Epithelial cell of proximal tubule (primary cell): ENCODE measurements at places on chromosomes 7 and 10.

DNA sequence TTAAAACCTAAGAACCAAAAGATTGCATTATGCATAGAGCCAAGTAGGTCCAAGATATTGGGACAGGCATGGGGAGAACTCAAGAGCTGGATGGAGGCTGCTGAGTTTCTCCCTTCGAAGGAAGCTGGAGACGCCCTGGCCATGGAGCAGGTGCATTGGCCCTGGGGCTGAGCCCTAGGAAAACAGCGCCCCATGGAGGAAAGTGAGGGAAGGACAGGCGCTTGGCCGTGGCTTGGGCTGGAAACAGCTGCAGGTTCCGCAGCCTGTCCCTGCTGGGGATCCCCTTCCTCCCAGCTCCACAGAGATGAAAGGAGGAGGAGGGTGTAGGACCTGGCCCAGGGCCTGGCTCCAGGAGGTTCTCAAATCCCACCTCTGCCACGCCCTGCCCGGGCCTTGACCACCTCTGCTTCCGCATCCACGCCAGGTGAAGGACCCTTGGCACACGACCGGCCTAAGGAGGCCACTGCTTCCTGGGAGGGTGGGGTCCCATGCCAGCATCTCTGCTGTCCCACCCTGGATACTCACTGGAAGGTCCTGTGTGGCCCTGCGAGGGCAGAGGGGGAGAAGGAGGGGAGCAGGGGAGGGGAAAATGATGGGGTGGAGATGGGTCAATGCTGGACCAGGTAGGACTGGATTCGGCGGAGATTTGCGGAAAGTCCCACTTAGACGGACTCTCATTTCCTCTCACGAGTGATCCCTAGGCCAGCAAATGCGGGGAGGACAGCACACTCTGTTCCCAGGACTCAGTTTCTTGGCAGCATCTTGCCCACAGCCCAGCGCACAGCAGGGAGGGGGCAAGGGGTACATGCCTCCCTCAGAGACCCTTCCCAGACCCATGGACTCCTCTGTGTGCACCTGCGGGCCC, 258.6 kb upstream of the TCERG1L start:
- DNase-seq = no peak

DNA sequence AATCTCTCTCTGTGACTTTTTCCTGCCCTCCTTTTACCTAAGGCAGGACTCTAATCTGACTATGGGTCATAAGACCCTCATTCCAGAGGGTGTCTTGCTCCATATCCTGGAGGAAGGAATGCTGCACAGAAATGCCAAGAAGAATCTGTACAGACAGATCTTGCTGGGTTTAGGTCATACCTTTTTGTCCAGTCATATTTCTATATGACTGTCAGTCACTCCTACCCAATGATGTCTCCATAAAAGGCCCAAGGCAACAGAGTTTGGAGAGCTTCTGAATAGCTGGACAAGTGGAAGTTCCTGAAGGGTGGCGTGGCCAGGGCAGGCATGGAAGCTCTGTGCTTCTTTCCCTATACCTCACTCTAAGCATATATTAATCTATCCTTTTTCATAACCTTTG, 47.5 kb downstream of the FEZF1 start:
- no peak for DNase-seq

DNA sequence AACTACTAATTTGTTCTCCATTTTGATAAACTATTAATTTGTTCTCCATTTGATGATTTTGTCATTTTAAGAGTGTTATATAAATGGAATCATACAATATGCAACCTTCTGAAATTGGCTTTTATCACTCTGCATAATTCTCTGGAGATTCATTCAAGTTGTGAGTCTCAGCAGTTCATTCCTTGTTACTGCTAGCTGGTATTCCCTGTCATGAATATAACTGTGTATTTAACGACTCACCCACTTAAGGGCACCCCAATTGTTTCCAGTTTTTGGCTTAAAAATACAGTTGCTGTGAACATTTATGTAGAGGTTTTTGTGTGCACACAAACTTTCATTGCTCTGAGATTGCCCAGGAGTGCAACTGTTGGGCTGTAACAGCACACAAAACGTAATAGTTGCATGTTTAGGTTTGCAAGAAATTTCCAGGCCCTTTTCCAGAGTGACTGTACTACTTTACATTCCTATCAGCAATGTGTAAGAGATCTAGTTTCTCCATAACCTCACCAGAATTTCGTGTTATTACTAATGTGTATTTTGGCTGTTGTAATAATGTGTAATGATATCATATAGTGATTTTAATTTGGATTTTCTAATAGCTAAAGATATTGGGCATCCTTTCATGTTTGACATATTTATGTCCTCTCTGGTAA, 153.2 kb upstream of the ADCY1 start:
- no peak for DNase-seq

DNA sequence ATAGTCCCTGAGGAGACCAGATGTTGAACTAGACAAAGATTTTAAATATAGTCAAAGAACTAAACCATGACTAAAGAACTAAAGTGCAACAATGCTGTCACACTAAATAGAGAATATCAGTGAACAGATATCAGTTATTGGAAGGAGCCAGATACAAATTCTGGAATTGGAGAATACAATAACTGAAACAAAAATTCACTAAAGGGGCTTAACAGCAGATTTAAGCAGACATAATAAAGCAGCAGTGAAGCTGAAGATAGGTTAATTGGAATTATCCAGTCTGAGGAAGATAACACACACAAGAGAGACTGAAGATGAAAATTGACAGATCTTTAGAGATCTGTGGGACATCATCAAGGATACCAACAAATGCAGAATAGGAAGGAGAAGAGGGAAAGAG, 10.4 kb downstream of the KPNA7 start:
- DNase-seq = no peak

DNA sequence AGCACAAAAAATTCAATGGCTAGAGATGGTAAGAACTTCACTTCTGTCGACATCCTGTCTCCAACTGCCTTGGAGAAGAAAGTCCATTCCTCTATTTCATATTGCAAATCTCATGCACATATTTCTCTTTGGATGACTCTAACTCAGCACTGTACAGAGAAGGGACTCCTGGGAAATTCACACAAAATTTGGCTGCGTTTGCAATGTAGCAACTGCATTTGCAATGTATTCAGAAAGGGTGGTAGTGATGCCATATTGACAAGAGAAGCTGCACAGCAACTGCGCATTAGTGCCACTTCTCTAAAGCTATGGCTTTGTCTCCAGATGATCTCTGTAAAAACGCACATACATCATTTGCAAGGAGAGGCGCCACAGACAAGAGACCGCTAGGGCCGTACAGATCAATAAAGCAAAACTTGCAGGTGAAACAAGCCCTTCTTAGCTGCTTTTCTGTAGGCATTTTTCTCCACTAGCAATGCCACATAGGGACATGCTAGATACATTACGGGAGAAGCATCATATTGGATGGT, 389.5 kb downstream of the TCERG1L start:
- DNase-seq = no peak

GRCh38 chr10:63003816-63004453, 129.2 kb upstream of the NRBF2 start:
- no peak for DNase-seq

GRCh38 chr10:34029455-34029854, 695.0 kb upstream of the NRP1 start:
- DNase-seq = no peak

- no peak for DNase-seq
Observed at GRCh38 chr7:153640586-153640985, 411.6 kb upstream of the DPP6 start.

DNA sequence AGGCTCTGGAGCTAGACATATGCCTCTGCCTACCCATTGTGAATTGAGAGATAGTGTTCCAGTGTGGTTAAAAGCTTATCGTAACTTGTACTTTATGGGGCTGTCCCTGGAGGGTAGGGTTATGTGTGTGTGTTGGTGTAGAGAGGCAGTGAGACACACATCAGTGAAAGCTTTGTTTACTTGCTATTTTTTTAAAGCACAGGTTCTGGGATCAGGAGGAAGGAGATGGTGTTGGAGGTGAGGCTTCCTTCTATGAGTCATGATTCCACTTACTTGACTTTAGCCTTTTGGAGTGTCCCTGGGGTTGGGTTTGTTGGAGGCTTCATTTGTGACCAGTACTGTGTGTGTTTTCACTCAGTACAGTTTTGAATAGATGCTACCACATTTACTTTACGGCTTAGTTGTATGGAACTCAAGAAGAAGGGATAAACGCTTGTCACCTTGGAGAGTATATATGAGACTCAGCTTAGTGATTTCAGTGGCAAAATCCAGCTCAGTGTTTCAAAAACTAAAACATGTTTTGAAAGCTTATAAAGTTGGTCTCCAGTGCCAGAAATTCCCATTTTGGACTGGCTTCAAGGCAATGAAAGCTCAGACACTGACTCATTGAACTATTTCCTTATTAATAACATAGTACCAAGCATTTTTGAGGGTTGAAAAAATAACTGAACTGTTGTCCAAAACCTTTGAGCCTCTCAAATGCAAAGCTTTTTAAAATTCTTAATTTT, 106.2 kb downstream of the PLXDC2 start:
- DNase-seq = peak; percentile 54

- DNase-seq = no peak
Observed at GRCh38 chr10:122286867-122287266, 15.8 kb downstream of the BTBD16 start.

DNA sequence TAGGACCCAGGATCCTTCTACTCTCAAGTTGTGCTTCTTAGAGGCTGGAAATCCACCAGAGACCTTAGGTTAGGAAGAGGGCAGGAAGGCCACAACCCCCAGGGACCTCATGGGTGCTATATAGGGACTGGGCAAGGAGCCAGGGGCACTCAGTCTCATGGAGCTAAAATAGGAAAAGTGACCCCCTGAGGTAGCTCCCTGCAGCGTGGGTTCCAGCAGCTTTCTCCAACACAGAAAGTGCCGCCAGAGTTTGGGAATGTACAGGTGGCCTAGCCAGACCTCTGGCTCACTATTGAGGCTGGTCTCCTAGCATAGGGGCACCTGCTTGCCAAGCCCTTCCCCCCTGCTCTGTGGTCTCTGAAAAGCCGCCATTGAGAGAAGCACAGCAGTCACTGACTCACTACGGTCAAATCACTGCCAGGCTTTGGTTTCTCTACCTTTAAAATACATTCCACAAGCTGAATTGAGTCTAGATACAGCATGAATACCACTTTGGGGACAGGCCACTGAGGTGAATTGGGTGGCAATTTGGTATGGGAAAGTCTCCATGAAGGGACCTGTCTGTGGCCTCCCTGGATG, 333.2 kb upstream of the PODXL start:
- no peak for DNase-seq
